NCI-H1436 (cell line): ENCODE measurements at places on chromosomes 13 and 19.

DNA sequence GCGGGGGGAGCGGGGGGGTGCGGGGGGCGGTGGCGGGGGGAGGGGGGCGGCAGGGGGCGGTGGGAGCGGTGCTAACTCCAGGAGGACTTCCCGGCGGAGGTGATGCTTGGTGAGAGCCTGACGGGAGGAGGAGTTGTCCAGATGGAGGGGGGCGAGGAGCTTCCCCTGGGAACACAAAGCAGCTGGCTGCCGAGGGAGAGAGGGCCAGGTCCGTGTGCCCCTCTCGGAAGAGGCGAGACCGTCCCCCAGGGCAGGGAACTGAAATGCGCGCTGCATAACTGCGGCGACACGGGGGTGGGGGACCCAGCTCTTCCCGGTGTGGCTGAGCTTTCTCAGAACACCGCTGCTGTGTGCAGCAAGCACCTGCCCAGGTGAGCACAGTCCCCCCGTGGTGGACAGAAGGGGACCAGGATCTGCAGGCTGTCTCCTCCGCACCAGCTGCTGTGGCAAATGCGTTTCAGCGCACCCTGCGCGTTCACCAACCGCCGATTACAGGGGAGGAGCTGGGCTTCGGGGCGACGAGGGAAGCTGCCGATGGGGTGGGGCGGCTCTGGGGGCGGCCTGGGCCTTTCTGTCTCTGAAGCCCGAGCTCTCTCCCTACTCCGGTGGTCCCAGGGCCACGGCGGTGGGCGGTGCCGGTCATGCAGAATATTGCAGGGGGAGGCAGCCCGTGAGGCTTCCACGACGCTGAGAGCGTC, 54.7 kb upstream of the F7 start:
- DNase-seq = no peak

DNA sequence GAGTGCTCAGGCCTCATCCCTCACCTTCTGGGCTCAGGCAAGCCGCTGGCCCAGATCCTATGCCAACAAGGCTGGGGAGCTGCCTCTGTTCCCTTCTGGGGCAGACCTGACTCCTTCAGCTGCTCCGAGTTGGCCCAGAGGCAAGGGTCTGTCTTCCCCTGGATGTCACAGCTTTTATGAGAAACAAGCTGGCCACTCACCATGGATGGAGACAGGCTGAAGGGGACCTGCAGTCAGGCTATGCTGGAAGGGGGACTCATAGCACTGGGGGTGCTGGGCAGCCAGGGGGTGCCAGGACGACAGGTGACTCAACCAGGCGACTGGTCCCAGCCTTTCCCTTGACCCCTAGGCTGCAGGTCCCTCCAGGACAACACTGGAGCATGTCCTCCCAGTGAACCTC, 52.4 kb upstream of the C1QTNF9B start:
- DNase-seq = no peak

DNA sequence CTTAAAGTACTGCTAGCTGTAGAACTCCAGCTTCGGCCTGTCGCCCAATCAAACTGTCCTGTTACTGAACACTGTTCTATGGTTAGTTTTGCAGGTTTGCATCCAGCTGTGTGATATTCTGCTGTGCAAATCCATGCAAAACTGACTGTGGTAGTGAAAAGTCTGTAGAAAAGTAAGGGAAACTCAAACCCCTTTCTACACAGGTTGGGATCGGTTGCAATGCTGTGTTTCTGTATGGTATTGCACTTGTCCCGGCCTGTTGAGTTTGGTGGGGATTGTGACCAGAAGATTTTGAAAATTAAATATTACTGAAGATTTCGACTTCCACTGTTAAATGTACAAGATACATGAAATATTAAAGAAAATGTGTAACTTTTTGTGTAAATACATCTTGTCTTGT, 3.6 kb downstream of the MIR17HG start:
- DNase-seq = no peak

GRCh38 chr19:13408889-13409518, 97.3 kb downstream of the CACNA1A start:
- no peak for DNase-seq

DNA sequence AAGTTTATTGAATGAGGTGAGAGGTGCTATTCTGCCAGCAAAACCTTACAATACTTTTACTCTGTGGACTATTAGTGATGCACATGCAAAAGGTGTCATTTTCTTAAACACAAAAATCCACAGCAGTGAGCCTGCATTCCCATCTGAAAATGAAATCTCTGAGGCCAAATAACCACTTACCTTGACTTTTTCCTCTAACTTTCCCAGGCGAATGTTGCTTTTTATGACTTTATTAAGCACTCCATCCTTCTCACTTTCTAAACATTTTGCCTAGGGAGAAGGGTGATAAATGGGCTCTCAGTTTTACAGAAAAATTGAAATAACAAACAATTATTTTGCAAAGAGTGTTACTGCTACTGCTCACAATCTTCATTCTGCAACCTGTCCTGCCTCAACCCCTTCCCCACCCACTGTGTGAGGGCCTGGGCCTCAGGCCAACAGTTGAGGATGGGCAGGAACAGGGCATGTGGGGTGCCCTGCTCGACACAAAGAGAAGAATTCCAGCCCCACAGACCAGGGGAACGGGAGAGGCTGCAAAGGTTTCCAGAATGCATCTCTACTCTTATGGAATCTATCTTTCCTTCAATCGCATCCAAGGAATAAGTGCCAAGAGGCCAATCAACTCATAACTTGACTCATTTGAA, 18.1 kb upstream of the SLC7A9 start:
- DNase-seq = no peak

GRCh38 chr19:3367628-3368440, 1.5 kb downstream of the NFIC start:
- no peak for DNase-seq
